ENCODE measurements at places on chromosomes 13 and 19. TPM values are rescaled to one million over a fixed set of nuclear protein-coding genes. Genes with fewer than 3 reads are reported as not detected.
A peak's percentile ranks its signal among the peaks of the same experiment; 100 is the strongest.

DNA sequence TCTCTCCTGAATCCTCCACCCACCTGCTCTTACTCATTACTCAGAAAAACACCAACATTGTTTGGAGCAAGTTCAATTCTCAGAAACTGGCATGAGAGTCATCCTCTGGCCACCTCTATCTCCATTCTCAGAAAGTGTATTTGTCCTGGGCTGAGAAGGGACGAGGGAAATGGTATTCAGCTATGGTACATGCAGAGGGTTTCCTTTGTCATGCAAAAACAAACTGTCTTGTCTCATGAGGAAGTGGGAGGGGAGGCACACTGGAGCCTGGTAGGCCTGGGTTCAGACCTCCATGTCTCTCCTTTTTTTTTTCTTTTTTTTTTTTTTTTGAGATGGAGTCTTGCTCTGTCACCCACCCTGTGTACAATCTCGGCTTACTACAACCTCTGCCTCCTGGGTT is 31.9 kb upstream of the LILRA2 start:
- no peak for DNase-seq

- DNase-seq, result no peak
Observed at GRCh38 chr13:37198629-37199028, 93.2 kb upstream of the CSNK1A1L start.

DNA sequence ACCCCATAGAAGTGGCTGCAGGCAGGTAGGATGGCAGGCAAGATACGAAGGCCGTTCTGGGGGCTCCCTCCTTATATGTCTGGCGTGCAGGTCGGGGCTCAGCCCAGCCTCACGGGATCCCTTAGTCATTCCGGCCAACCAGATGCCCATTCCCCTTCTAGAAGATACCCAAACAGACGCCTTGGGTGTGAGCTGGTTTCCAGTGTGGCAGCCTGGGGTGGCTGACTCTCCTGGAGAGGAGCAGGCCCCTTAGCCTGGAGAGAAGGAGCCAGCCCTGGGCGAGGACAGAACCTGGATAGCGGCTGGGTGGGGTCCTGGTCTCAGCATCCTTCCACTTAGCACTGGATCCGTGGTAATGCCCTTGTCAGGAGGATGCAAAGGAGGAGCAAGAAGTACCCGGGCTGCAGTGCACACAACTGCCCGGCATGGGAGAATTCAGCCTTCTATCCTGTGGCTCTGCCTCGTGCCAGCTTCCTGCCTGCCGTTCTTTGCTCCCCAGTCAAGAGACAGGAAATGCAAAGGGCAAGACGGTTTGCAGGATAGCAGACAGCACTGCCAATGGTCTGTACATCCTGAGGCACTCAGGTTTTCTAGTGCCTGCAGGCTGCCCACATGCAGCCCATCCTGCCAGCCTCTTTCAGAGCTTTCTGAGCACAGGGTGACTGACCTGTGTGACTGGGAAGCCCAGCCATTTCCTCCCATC is 56.7 kb upstream of the WASF3 start:
- DNase-seq, result no peak

- DNase-seq, result no peak
Observed at GRCh38 chr19:57815247-57816075, 748 bp upstream of the ZNF552 start.

DNA sequence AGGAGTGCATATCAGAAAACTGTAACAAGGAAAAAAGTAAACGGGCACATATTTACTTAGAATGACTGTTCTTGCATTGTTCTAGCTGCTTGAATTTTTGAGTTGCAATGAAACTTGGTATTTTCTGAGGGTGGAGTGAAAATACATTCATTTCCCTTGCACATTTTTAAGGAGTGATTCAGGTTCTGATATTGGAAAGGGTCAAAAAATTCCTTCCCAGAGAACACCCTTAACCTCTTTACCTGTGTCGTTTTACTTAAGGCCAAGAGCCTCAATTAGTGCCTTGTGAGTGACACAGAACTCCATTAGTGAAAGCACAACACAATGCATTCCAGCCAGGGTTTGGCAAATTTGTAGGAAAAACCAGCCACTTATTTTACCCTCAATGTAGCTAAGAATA is 2.3 kb downstream of the ITGBL1 start:
- DNase-seq, result peak; percentile 39

DNA sequence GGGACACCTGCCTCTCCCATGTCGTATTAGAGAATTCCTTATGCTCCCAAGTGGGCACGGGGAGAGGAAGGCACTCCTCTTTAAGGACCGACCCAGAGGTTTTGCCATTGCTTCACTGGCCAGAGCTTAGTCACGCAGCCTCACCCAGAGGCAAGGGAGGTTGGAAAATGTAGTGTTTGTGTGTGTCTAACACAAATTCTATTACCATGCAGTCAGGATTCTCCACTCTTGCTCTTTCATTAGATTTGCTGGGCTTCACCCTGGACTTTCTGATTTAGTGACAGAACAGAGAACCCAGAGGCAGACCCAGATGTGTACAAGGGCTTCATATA is 14.6 kb upstream of the NCCRP1 start:
- no peak for DNase-seq

GRCh38 chr13:99376132-99376531 is 68.9 kb upstream of the GPR183 start:
- no peak for DNase-seq

DNA sequence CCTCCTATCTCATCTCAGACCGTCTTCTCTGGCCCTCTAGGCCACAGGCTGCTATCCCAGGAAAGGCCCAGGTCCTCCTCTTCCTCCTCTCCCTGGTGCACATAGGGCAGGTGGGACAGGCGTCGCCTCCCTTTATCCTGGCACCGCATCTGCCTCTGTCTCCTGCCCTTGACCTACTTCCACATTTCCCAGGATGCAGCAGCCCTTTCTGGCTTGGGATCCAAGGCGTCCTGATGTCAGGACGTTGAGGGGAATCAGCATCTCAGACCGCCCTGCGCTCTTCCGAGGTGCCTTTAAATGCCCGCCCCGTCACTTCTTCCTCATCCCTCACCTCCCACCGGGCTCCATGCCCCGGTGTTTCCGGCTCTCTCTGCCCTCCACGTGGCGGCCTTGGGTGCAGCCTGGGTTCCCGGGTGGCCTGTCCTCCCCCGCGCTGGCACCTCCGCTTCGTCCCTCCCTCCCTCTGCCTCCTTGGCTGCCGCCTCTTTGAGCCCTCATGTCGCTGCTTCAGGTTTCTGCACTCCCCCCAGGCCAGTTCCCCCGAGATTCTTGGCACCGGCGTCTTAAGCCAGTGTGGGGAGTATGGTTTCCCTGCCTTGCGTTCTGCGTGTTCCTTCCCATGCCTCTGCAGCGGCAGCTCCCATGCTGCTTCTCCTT is 66.3 kb downstream of the KDM4B start:
- no peak for DNase-seq

DNA sequence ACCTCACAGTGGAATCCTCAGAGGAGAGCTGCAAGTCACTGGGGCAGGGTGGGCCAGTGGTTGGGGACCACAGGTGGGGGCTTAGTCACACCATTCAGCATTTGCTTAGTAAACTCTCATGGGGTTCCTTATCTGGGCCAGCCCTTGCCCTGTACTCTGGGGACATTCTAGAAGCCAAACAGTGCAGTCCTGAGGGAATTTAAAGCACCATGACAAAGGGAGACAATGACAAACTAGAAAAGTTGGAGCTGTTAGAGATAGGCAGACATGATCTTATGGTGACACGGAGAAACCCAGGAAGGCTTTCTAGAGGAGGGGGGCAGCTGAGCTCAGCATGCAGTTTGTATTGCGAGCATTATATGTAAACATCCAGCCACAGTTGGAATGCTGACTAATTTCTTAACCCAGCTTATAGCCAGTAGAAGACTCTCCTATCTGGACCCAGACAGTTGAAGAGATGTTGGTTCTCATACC is 87.6 kb downstream of the ZNF429 start:
- no peak for DNase-seq

- DNase-seq, result no peak
Observed at GRCh38 chr13:78750735-78751134, 91.8 kb upstream of the OBI1 start.

C3 gene
- 1.1 TPM for total RNA-seq

TMIGD2 gene
- total RNA-seq, result not detected

TMEM221 gene
- not detected for total RNA-seq

Measured in LHCN-M2 (cell line).